NB4 (cell line): ENCODE measurements at places on chromosomes 13 and 19.

- DNase-seq: no peak
These were observed 1.5 kb downstream of the GPC6 start for GRCh38 chr13:93227878-93228642.

DNA sequence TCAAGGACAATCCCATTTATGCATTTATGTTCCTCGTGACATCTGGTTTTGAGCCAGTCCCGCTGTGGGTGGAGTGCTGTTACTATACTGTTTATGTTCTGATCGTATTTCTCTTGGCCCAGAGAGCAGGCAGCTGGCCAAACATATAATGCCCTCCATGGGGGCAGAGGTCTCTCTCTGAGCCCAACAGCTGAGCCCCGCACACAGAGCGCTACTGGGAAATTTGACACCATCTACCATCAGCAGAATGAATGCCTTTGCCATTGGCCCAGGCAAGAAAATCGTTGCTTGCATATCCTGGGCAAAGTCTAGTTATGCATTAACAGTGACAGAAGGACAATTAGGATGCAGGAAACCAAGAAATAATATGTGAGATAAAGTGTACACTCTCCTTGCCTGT lies 126.8 kb upstream of the CACNA1A start:
- DNase-seq: no peak

GRCh38 chr13:50842251-50842989 lies 1.1 kb downstream of the DLEU7 start:
- DNase-seq: no peak

DNA sequence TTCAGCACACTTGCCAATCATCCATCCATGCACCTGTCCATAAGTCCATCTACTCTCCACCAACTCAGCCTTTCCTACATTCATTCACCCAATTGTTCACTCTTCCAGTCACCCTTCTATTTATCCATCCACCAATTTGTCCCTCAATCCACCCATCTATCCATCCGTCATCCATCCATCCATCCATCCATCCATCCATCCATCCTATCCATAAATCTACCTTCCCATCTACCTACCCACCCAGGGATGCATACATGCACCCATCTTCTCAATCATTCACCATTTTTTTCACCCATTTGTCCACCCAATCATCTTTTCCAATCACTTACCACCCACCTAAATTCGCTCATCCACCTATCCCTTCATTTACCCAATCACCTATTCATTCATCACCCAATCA lies 14.6 kb upstream of the CEACAM20 start:
- no peak for DNase-seq

DNA sequence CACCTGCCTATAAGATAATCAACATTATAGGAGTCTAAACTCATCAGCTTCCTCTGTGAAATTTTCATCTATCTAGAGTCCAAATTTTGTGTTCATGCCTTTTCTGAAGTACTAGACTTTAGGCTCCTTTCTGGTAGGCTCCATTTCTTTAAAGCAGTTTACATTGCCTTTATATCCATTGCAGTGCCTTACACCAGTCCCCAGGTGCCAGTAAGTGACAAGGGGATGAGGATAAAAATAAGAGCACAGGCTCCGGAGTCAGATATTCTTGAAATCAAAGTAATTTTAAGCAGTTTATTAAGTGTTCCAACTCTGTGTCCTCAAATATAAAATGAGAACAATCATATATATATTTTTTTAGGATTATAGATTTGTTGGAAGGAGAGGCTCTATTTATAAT lies 10.6 kb upstream of the CYSLTR2 start:
- DNase-seq: no peak

GRCh38 chr13:37109051-37109678 lies 3.7 kb upstream of the CSNK1A1L start:
- DNase-seq: peak; percentile 36

- no peak for DNase-seq
These were observed 29.9 kb upstream of the MUC16 start for GRCh38 chr19:9040131-9040530.

GRCh38 chr13:85724546-85725432 lies 74.4 kb downstream of the SLITRK6 start:
- DNase-seq: no peak

- DNase-seq: no peak
These were observed 14.1 kb downstream of the SH3GL1 start for GRCh38 chr19:4386041-4386782.

GRCh38 chr13:98353750-98354149 lies 176.7 kb upstream of the RNF113B start:
- DNase-seq: no peak

- DNase-seq: no peak
These were observed 14.3 kb upstream of the HNRNPUL1 start for GRCh38 chr19:41249707-41250423.

DNA sequence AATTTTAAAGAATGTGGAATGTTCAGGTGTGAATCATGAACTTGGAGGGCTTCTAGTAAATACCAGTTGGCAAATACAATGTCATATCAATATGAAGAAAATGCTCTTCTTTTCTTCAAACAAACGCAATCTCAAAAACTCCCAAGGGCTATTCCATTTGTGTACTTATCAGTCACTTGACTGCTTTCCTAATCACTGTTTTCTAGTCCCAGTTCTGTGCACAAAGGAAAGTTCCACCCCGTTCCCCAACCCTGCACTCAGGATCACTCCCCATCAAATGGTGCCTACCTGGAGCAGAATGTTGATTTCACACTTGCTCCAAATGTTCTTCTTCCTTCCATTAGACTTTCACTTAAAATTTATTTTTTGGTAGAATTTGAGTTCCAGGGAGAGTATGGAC lies 92.6 kb upstream of the RFC3 start:
- DNase-seq: no peak

- DNase-seq: no peak
These were observed 5.4 kb downstream of the GATAD2A start for GRCh38 chr19:19410553-19411550.
